Breast epithelium (tissue), 4 donors: ENCODE measurements at places on chromosomes 16 and 17.

DNA sequence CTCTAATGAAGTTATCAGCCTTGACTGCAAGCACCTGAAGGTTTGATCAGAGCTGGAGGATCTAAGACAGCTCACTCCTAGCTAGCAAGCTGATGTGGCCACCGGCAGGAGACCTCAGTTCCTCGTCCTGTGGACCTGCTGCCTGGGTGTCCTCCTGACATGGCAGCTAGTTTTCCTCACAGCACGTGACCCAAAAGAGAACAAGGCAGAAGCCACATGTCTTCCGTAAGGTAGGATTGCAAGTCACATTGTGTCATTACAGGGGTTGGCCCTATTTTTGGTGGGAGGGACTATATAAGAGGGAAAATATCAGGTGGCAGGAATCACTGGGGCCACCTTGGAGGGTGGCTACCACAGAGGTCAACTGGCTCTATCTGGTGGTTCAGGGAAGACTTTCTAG, 18.1 kb upstream of the WWOX start:
- DNase-seq: no peak

- DNase-seq: no peak
Observed at GRCh38 chr17:71286625-71287024, 834.2 kb upstream of the SOX9 start.

GRCh38 chr17:47955497-47956461, 1.9 kb downstream of the PRR15L start:
- DNase-seq: peak; percentile 79

DNA sequence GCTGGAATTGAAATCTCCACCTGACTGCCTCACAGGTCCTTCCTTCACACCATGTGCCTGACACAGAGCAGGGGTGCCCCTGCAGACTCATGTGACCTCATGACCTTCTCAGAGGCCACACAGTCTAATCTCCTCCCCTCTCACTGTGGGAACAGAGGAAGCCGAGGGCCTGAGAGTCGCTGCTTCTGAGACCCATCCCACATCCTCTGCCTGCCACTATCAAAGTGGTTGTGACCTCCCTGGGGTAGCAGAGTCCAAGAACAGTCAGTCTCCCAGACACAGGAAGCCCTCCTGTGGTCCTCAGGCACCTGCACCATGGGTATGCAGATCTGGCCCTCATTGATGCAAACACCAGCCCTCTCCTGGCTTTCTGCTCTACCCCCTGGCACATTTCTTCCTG, 78.5 kb downstream of the RAB11FIP4 start:
- no peak for DNase-seq

DNA sequence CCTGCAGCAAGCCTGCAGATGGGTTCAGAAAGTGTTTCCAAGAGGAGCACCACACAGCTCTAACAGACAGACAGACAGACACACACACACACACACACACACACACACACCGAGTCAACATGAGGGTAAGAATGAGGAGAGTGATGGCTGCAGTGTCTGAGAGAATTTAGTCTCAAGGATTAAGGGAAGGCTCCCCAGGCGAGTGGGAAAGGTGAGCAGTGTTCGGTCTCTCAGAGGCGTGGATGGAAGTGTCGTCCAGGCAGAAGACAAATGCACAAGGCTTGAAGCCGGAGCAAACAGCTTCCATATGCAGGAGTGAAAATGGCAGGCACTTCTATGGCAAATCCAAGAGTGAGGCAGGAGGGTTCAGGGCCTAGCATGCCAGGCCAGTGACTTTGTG, 770.1 kb downstream of the KCNJ18 start:
- no peak for DNase-seq

- no peak for DNase-seq
Observed at GRCh38 chr17:50207792-50208567, 6.5 kb upstream of the COL1A1 start.

DNA sequence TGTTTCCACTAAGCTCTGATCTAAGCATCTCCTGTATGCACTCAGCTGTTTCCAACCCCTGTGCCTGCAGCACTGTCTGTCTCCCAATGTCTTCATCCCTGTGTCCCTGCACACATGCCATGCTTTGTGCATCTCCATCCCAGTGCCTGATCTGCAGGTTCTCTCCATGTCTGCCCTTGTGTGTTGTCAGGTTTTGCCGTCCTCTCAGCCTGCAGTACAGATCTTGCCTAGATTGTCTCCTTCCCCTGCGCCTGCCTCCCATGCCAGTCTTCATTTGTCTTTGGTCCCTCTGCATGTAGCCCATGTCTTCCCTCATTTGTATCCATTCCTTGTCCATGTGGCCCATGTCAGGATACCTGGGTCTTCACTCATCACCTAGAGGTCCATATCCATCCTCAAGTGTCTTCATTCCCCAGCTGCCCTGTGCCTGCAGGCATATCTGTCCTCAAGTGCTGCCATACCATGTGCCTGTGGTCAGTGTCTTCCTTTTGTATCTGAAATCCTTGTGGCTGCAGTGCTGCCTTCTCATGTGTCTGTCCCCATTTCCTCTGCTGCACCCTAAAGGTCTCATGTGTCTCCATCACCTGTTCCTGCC, 71.5 kb downstream of the TNFRSF13B start:
- DNase-seq: no peak

DNA sequence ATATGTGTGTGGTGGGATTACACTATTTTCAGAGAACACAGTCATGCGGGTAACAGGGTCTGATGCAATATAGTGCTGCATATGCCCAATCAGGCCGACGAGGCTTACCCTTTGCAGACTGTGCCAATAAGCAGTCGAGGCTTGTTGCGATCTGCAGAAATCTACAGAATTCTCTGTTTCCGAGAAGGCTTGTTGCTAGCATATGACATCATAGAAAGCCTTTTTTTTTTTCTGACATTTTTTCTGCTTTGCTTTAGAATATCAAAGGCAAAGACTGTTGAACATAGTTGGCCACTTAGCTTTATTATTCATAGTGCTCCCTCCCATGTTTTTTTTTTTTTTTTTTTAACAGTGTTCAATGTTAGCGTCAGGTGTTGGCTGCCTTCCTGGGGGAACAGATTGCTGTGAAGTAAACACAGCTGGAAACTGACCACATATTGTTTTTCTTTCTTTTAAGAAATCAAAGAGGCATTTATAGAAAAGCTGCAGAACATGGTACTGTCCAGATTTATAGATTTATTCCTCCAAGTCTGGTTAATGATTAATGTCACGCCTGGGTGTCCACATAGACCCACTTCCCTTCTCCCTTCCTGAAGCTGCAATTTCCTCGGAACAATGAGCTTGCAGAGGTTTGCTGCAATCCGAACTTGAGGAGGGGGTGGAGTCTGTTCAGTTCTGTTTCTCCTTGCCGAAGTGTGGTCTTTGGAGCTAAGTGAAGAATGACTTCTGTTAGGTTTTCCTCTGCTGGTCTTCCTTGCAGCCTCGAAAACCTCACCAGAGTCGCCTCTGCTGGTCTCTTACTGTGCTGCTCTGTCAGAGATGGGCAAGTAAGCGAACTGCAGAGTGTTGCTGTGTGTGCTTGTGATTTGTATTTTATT, 87.3 kb downstream of the MAP2K6 start:
- no peak for DNase-seq

GRCh38 chr17:81000631-81001357, 9.2 kb downstream of the CHMP6 start:
- DNase-seq: no peak

GRCh38 chr17:50275279-50275678, 1.0 kb downstream of the TMEM92 start:
- DNase-seq: no peak

DNA sequence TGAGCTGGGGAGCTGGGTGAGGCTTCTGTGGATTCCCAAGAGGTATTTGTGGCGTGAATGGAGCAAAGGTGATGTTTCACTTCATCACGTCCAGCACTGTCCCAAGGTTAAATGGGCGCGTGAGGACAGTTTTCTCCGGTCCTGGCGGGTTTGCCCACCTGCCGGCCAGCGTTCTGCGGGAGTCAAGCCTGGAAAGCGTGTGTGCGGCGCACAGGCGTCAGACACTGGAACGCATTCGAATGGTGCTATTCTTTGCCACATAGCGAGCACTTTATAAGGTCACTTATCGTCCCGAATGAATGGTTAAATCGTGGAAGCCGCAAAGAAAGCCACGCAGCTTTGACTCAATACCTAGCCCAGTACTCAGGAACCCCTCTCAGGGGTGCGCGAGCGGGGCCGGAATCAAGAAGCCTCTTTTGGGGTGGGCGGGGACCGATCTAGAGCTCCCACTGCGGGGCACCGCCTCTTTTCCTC, 446 bp upstream of the PSMD11 start:
- DNase-seq: no peak

DNA sequence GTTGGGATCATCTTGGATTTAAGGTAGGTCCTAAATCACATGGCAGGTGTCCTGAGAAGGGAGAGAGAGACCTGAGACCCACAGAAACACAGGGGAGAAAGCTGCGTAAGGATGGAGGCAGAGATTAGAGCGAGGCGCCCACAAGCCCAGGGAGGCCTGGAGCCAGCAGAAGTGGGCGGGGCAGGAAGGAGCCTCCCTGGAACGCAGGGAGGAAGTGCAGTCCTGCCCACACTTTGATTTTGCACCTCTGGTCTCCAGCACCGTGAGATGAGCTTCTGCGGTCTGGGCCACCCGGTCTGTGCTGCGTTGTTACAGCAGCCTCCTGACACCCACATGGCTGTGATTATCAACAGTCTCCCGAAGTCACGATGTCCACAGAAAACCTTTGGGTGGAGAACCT, 6.4 kb downstream of the DNASE1L2 start:
- DNase-seq: no peak

DNA sequence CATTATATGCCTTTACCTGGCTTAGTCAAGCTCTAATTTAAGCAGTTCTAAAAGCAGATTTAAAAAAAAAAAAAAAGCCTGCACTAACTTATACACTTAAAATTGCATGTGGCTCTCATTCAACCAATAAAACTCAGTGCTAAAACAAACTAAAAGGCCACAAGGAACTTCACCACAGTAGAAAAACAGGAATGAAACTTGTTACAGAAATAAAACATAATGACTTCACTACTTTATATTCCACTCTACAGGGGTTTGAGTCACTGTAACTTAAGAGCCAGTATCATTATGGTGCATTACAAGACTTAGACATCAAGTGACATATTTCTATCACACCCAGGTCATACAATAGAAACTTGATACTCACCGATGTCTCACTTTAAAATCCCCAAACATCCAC, 11.1 kb downstream of the CA10 start:
- DNase-seq: no peak

DNA sequence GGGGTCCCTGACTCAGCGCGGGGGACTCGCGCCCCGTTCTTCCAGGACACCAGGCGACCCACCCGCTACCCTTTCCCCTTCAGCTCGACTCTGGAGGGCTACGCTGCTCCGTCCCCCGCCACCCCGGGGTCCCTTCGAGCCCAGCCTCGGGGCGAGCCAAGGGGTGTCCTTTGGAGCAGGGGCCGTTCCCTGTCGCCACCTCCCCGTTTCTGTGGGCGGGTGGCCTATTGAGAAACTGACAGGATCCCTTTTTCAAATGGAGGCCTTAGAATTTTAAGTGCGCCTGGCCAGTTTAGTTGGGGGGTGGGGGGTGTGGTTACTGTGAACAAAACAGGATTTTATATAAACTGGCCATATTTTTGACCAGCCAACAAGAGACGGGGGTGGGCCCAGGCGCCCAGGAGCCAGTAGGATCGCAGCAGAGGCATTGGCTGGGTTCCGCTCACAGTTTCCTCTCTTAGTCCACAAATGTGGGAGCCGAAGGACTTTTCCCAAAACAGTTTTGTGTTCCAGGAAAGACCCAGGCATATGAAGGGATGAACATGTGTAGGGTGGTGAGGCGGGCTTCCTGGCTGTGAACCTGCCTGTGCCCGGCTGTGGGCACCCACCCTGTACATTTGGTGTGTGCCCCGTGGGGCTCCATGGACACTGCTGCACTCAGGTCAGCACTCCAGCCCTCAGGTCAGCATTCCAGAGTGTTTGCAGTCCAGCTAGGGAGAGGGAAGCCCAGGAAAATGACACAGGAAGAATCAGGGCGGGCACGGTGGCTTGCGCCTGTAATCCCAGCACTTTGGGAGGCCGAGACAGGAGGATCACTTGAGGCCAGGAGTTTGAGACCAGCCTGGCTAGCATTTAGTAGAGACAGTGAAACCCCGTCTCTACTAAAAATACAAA, 722 bp upstream of the TIMP2 start:
- peak; percentile 84 for DNase-seq

DNA sequence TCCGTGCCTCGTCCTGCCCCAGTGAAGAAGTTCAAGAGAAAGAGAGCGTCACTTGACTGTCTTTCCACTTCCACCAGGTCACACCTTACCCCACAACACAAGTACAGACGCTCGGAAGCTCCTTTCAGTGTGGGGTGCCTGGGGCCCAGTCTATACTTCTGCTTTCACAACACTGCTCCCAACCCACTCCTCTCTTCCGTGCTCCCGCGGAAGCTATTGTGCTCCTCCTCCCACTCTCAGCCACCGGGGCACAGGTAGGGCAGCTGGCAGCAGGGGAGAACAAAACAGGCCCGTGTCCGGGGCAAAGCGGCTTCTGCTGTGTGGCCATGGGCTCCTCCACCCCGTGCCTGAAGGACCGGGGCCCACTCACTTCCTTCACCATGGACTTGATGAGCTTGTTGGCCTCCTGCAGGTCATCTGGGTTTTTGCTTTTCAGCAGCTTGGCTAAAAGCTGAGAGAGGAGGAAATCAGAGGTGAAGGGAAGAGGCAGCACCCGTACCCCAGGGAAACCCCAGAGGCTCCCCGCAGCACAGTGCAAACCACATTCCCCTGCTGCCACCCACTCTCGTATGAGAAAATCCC, 18.9 kb downstream of the GGA3 start:
- DNase-seq: no peak

- DNase-seq: no peak
Observed at GRCh38 chr17:72764632-72765041, 327.9 kb downstream of the SLC39A11 start.

GRCh38 chr17:21034340-21035235, 8.2 kb downstream of the USP22 start:
- DNase-seq: no peak

- no peak for DNase-seq
Observed at GRCh38 chr16:56583351-56584168, 5.8 kb upstream of the MT3 start.

DNA sequence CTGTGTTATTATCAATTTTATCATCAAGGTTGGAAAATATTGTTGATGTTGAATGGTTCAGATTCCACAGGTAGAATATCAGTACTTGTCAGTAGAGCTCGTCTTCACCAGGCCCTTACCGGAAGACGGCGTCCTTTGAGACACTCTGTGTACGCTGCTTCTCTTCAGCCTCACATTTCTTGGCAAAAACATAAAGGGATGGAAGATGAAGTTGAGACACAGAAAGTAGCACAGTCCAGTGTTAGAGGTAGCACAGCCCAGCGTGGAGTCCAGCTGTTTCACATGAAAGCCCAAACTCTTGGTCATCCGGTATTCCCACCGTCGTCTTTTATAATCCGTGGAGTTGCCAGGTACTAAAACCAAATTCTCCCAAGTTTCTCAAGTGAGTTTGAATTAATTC, 30.4 kb downstream of the ATP2C2 start:
- no peak for DNase-seq
